ENCODE measurements at places on chromosomes 1 and 21. TPM values are rescaled to one million over a fixed set of nuclear protein-coding genes. Genes with fewer than 3 reads are reported as not detected.

The S100A2 gene
- total RNA-seq: 24.8 TPM

DNA sequence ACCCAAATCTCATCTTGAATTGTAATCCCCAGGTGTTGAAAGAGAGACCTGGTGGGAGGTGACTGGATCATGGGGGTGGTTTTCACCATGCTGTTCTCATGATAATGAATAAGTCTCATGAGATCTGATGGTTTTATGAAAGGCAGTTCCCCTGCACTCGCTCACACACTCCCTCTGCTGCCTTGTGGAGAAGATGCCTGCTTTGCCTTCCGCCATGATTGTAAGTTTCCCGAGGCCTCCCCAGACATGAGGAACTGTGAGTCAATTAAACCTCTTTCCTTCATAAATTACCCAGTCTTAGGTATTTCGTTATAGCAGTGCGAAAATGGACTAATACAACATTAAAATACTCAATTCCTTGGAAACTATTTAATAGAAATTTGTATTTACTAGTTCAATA, 99.2 kb downstream of the PROX1 start:
- no peak for DNase-seq
- H3K36me3 ChIP-seq: no peaks in the 10 kb centered on the region
- H3K27ac ChIP-seq: no peak overlapping the region
- no peaks in the 10 kb centered on the region for H3K4me1 ChIP-seq

GRCh38 chr21:34648739-34649297, 20.0 kb upstream of the CLIC6 start:
- peaks cover 6% of the 10 kb centered on the region for H3K27me3 ChIP-seq
- DNase-seq: no peak

GRCh38 chr1:222769181-222769580, 32.2 kb downstream of the FAM177B start:
- H3K36me3 ChIP-seq: no peaks in the 10 kb centered on the region
- H3K4me1 ChIP-seq: no peaks in the 10 kb centered on the region
- no peak overlapping the region for H3K4me3 ChIP-seq
- H3K27me3 ChIP-seq: no peaks in the 10 kb centered on the region

GRCh38 chr1:172460887-172461315, 17.0 kb upstream of the PIGC start:
- no peaks in the 10 kb centered on the region for H3K4me1 ChIP-seq
- no peak for DNase-seq
- H3K36me3 ChIP-seq: no peaks in the 10 kb centered on the region
- no peak overlapping the region for H3K27ac ChIP-seq
- H3K27me3 ChIP-seq: no peaks in the 10 kb centered on the region
- H3K4me3 ChIP-seq: no peak overlapping the region

The CACYBP gene
- total RNA-seq: 194 TPM
